Myocyte (in vitro differentiated cells): ENCODE measurements at places on chromosomes 1 and 21. TPM values are rescaled to one million over a fixed set of nuclear protein-coding genes. Genes with fewer than 3 reads are reported as not detected.

- no peak for DNase-seq
Observed at GRCh38 chr1:36778740-36779139, 255.6 kb downstream of the GRIK3 start.

- peak; percentile 62 for DNase-seq
Observed at GRCh38 chr1:225318706-225319575, 108.9 kb downstream of the LBR start.

REN gene
- not detected in 2 replicates for total RNA-seq

GRCh38 chr21:15825700-15826099, 95.9 kb downstream of the USP25 start:
- DNase-seq = peak; percentile 22

DNA sequence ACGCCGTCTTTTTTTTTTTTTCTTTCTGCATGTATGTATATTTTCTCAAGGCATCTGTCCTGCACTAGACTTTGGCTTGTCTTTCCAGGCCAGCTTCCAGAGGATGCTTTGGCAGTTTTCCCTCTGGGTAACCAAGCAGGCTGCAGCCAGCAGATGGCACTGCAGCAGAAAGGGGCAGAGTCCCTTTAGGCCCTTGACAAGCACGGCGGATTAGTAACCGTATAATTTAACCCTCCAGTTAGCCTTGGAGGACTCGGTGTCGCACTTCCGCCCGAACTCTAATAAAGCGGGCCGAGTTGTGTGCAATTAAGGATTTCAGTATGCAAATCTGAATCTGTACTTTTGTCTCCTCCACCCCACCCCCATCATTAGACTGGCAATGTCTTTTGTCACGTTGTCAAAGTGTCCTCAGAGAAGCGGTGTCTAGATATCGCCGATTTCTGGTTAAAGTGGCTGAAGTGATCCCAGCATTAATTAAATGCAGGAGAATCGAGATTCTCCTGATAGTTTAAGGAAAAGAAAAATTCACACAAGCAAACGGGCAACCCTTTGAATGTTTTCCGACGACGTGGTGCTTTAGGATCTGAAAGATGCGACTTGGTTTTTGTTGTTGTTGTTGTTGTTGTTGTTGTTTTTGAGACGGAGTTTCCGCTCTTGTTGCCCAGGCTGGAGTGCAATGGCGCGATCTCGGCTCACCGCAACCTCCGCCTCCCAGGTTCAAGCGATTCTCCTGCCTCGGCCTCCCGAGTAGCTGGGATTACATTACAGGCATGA, 1.1 kb upstream of the TMEM167B start:
- peak; percentile 79 for DNase-seq
